ENCODE measurements at places on chromosomes 4 and X.
A peak's percentile ranks its signal among the peaks of the same experiment; 100 is the strongest.

DNA sequence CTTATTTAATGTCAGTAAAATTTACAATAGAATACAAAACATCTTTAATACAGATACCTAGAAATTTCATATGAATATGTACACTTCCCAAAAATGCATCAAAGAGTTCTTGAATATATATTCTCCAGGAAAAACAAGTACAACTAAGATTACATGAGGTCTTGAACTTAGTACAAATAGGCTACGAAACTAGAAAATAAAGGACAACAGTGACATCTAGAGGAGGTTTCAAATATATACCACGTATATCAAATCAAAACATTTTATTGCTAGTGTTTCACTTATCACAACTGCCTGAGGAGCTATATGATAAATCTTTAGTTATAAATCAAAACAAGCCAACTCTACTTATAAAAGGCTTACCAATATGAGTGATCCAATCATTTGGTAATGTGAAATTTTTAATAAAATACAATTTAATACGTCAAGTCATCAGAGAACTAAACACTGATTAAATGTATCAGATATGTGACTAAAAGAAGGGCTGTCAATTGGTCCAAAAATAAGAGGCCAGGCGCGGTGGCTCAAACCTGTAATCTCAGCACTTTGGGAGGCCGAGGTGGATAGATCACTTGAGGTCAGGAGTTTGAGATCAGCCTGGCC, 36.6 kb downstream of the ANAPC10 start:
- DNase-seq: peak; percentile 43

DNA sequence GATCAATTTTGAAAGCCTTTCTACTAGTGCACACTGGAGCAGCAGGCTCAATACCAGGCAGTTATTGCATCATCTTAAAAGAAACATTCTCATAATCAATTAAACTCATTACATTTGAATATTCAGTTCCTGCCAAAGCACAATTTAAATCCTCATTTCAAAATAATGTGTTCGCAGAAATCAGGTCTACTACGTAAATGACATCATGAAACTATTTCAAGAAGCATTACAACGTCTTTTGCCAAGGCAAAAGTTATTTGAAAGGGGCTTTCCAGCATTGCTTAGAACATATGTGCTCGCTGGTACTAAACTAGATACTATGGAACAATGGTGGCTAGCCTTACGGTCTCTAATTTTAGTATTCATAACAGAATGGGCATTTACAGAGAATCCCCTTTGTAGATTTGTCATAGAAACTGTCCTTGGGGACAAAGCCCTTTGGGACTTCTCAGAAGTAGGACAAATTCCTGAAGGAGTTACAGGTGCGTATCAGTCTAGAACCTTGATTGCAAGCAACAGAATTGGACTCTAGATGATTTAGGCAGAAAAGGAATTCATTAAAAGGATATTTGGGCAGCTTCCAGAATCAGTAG, 27.6 kb upstream of the HUWE1 start:
- peak; percentile 37 for DNase-seq

DNA sequence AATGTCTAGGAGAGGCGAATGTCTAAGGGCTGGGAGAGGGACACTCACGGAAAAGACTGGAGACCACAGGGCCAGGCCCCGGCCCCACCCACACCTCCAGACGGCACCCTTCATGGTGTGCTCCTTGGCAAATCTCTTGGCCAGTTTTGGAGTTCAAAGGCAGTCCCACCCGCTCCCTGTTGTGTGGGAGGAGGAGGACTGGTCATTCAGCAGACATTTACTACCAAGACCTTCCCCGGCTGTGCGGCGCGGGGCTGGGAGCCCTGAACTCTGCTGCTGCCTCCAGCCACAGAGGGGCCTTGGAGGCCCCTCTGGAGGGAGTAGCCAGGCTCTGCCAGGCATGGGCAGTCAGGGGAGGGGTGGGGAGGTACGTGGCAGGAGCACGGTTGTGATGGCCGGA, 8.7 kb upstream of the TBC1D14 start:
- no peak for DNase-seq

GRCh38 chrX:148381603-148382002, 118.8 kb upstream of the AFF2 start:
- no peak for DNase-seq

- no peak for DNase-seq
Observed at GRCh38 chr4:95476121-95476520, 72.7 kb downstream of the UNC5C start.

GRCh38 chr4:130125467-130125866, 1029.5 kb downstream of the C4orf33 start:
- no peak for DNase-seq

DNA sequence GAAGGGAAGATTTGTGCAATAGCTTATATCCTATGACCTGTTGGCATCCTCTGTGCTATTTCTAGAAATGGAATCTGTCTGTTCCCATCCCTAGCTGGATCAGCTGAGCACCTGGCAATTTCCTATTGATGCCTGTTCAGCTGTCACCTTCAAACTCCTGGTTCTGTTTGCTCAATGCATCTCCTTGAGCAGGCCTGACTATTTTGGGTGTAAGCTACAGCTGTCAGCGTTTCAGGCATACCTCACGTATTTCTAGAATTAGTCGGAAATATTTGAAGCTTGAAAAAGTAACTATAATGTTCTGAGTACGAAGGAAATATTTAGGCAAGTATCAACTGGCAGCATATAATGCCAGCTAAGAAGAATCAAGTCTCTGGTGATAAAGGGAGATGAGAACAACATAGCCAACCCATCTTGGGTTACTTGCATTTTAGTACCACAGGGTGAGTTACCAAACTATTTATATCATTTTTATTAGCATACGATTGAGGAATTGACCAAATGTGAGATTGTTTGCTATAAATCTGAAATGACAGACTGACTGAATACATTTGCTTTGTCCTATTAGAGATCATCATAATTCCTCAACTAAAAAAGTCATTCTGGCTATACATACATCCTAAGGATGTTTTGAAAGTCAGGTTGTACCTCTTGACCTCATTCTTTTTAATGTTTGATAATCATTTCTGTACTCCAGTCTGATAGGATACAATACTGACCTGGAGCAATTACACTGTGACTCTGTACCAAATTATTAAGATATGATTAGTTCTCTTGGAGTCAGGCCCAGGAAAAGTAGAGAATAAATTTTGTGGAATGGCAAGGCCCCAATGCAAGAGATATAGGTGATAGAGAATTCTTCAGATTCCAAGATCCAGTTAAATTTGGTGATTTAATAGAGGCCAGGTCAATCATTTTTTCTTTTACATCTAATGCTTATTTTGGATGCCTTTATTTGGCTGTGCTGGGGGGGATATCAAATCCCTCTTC, 36.4 kb upstream of the PLAC1 start:
- no peak for DNase-seq

GRCh38 chrX:45434231-45434630, 233.6 kb upstream of the DIPK2B start:
- no peak for DNase-seq

- no peak for DNase-seq
Observed at GRCh38 chrX:50372966-50373365, 97.7 kb downstream of the DGKK start.

DNA sequence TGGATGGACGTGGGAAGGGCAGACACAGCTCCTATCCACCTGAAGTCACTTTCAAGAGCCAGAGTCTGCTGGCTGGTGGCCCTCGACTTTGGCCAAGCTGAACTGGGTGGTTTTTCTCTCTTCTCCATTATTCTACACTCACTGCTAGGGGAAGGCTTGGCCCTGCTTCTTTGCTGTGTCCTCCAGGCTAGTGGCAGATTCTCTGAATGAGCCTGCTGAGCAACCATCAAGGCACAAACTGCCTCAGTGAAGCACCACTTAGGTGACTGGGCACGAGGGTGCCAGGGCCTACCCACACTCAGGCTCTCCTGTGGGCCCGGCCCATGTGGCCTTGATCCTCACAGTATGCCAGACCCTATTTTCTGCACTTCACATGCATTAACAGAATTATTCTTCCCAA, 92.0 kb downstream of the PJA1 start:
- no peak for DNase-seq

- no peak for DNase-seq
Observed at GRCh38 chr4:97003715-97004114, 1139.6 kb downstream of the STPG2 start.

GRCh38 chrX:149472625-149473024, 32.5 kb downstream of the IDS start:
- DNase-seq: no peak

DNA sequence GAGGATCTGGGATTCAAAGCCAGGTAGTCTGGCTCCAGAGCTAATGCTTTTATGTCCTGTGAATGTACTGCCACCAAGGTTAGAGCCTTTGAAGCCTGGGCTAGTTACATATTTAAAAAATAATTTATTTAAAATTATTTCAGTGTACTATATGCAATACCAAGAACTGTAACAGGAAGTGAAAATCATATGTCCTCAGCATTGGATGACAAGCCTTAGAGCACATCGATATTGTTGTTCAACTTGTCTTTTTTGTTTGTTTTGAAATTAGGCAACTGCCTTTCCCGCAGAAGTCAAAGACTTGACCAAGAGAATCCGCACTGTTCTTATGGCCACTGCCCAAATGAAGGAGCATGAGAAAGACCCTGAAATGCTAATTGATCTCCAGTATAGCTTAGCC, 73.1 kb upstream of the IL13RA1 start:
- no peak for DNase-seq

DNA sequence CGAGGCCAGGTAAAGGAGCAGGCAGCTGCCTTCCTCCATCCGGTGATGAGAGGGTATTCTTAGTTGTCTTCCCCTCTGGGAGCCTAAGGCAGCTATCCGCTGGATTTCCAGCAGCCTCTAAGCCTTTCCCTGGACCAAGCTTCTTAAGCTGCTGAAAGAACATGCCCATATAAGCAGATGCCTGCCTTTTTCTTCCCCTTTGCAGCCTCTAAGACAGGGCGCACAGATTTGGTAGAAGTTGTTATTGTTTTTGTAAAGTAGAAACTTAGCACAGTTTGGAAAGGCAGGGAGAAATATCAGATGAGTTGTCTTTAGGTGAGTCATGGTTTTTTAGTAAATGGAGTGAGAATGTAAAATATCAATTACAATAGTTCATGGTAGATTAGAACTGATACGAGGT, 210.8 kb downstream of the ARHGAP10 start:
- no peak for DNase-seq

Measured in CD4-positive, alpha-beta memory T cell (primary cell).